Cortex of kidney (tissue), 1 donor: ENCODE measurements at places on chromosomes 13 and 19.

GRCh38 chr19:39038098-39038497 lies 5.7 kb upstream of the FBXO27 start:
- no peak for DNase-seq

DNA sequence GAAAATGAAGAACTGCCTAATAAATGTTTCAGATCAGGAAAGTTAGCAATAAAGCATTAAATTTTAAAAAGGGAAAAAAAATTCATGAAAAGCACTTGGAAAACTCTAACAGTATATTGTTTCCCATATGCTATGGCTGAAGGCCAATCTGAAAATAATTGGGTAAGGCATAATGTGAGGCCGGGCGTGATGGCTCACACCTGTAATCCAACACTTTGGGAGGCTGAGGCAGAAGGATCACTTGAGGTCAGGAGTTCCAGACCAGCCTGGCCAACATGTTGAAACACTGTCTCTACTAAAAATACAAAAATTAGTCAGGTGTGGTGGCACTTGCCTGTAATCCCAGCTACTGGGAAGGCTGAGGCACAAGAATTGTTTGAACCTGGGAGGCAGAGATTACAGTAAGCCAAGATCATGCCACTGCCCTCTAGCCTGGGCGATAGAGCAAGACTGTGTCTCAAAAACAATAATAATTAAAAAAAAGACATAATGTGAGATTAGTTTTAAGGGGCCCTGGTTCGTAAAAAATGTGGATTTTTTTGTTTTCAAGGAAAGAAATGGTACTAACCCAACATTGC lies 15.2 kb downstream of the INTS6 start:
- DNase-seq: no peak

DNA sequence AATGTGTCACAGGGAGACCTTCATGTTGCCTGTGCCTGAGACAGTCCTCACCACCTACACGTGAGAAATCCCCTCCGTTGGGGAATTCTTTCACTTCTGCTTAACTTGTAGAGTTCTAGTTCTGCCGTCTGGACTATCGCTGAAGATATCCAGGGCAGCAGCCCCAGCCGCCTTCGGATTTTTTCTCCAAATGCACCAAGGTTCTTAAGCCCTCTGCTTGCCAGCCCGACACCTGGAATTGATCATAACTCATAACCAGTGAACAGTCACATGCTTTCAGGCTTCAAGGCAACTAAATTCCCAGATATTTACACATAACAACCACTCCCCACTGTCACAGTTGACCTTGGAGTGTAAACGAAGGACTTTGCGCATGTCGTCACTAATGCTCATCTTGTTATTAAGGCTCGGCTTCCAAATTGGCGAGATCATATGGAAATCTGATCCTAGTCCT lies 114.4 kb downstream of the RAB20 start:
- DNase-seq: no peak

DNA sequence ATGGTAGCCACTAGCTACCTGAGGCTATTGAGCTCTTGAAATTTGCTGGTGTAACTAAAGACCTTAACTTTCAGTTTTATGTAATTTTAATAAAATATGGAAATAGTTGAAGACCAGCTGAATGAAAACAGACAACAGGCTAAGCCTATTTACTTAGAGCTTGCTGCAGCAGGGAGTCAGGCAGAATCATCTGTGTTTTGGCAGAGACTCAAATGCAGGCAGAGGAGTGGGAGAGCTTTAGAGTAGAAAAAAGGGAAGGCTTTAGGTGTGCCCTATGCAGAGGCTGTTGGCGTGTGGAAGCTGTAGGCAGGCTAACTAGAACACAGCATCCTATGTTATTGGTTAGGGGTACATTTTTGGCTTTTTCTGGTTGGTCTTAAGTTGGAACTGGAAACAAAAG lies 304.9 kb upstream of the NBEA start:
- DNase-seq: no peak

DNA sequence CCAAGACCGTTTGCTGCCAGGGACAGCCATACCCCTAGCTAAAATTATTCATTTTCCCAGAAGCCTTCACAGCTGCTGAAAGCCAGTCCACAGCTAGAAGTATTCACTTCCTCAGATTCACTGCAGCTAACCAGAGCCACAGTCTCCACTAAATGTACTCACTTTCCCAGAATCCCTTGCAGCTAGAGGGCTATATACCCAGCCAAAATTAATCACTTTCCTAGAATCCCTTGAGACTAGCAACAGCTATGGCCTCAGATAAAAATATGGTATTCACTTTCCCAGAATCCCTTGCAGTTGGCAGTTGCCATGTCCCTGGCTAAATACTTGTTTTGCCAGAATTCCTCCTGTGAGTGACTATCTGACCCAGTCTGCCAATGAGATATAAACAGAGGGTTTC lies 13.8 kb upstream of the MEIS3 start:
- DNase-seq: no peak

DNA sequence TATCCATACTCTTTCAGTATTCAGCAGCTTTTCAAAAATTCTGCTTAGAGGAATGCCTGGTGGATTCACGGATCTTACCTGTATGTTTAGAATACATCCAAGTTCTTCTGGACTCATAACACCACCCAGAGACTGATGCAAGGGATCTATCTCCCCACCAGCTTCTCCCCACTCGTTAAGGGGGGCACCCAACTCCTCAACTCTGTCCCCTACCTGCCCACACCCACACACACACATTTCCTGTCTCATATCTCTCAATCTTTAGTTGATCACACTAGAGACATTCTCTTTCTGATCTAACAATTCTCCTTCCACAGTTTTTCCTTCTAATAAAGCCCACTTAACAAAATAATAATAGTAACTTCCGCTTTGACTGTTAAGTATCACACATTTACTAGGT lies 110.1 kb downstream of the DLEU7 start:
- no peak for DNase-seq

DNA sequence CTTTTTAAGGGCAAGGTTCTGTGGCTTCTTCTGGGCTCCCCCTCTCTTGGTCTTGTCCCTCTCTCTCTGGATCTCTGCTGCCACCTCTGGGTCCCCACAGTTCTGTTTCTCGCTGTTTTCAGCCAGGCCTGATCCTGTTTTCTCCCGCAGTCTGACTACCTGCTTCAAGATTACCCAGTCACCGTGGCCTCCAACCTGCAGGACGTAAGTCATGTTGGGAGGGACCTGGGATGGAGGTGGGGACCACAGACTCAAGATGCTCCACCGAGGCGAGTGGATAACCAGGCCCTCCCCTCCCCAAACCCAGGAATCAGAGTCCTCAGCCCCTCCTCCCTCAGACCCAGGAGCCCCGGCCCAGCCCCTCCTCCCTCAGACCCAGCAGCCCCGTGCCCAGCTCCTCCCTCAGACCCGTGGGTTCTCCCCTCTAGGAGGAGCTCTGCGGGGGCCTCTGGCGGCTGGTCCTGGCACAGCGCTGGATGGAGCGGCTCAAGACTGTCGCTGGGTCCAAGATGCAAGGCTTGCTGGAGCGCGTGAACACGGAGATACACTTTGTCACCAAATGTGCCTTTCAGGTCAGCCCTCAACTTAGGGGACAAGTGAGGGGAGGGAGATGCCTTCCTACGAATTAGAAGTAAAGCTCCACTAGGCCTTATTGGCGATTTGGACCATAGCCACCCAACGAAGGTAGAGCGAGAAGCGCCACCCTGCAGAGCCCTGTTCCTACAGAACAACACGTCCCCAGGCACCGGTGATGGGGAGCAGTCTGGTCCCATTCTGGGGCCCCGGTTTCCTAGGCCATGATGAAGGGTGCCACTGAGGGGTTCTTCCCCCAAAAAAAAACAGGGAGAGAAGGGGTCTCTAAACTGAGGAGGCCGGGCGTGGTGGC lies 2.2 kb downstream of the FLT3LG start:
- DNase-seq: no peak

GRCh38 chr19:42350417-42350816 lies 25.0 kb downstream of the MEGF8 start:
- DNase-seq: no peak

DNA sequence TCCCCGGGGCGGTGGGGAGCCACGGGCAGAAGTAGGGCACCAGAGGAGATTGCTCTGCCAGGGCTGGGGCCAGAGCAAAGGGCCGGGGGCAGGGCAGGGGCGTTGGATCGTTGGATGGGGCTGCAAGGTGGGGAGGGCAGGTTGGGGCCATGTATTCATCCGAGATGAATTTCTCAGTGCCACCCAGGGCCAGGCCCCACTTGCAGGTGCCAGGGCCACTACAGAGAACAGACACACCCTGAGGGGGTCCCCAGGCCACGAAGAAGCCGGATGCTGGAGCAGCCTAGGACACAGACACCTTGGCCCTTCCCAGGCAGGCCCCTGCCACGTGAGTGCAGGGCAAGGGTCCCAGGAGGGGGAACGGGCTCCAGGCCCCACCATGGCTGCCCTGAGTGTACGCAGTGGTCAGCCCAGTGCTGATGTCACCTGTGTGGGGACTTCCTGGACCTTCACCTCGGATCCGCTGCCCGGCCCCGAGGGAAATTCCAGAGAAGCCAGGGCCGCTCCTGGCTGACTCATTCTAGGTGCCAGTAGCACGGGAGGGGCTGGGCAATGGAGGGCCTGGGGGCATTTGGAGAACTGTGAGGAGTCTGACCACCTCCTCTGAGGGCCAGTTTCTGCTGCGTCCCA lies 9.6 kb upstream of the SBNO2 start:
- DNase-seq: no peak

DNA sequence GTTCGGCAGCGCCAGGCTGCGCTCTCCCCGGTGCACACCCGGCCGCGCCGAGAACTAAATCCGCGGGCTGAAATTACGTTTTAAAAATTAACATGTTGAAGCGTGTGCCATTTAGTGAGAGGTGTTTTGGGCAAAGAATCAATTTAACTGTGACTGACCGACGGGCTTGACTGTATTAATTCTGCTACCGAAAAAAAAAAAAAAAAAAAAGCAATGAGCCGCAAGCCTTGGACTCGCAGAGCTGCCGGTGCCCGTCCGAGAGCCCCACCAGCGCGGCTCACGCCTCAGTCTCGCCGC lies 9.6 kb upstream of the SOX1 start:
- DNase-seq: no peak

- no peak for DNase-seq
These were observed 3.8 kb downstream of the PROSER1 start for GRCh38 chr13:39034085-39034484.

DNA sequence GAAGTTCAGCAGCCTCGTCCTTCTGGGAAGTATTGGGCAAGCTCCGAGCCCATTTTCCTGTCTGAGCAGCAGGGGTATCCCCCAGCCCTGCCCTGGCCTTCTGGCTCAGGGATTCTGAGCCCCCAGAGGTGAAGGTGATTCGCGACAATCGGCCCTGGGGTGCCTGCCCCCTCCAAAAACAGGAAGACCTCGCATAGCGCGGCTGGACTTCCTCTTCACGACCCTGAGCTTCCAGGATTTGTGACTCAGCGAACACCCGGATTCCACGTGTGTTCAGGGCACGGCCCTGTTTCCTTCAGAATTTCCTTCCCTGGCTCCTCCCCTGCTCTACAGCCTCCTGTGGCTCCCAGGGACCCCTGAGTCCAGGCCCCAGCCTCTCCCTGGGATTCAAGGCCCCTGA lies at the start of gene SEMA6B:
Gene SEMA6B, minus strand, starts transcription at position 116 of the 400 bp plus-strand sequence. CDS start 1,227 bp downstream, outside the sequence.
- no peak for DNase-seq

GRCh38 chr13:32647926-32648325 lies 61.7 kb downstream of the PDS5B start:
- DNase-seq: no peak

GRCh38 chr13:32838945-32839344 lies 177.3 kb upstream of the KL start:
- DNase-seq: no peak

DNA sequence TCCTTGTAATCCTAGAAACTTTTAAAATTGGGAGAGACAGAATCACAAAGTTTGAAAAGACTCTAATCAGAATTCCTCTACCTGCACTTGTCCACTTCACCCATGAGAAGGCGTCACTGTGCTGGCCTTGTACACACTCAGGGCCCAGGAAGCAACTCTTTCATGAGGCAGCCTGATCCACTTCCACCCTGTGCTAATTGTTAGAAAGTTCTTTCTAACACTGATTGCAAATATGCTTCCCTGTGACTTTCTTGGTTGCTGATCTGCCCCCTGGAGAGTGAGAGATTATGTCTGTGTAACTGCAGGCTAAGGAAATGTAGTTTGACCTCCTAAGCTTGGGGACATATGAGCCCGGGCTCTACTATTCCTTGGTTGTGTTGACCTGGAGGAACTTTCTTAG lies 494.6 kb downstream of the MYO16 start:
- no peak for DNase-seq

GRCh38 chr13:75881109-75881775 lies 245.1 kb downstream of the LMO7 start:
- no peak for DNase-seq

GRCh38 chr13:32902029-32902780 lies 114.0 kb upstream of the KL start:
- no peak for DNase-seq

DNA sequence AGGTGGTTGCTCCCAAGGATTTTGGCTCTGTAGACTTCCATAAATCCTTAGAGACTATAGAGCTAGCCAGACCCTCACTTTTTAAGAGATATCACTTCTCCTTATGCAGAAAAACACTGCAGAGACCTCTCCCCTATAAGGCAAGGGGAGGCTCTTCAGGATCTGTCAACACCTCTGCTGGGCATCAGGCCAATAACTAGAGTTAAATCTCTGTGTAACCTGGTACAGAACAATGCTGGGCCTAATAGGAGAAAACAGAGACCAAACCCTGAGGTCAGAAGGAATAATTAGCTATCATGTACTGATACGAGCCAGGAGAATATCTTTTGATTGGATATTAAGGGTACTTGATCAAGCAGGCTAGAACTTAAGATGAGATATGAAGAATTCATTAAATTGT lies 358.5 kb downstream of the TBC1D4 start:
- DNase-seq: no peak
